ENCODE measurements at places on chromosomes 1 and 21.

- DNase-seq: no peak
Observed at GRCh38 chr1:168498956-168499687, 44.7 kb downstream of the XCL2 start.

DNA sequence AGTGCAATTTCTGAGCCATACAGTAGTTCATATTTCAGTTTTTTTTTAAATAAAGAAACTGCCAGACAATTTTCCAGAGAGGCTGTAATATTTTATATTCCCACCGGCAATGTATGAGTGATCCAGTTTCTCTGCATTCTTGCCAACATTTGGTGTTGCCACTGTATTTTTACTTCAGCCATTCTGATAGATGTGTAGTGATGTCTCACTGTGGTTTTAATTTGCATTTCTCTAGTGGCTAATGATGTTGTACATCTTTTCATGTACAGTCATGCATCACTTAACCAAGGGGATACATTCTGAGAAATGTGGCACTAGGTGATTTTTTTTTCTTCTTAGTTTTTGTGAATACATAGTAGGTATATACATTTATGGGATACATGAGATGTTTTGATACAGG lies 99.6 kb downstream of the CENPF start:
- DNase-seq: no peak

- DNase-seq: no peak
Observed at GRCh38 chr1:12165342-12165741, 1.4 kb upstream of the TNFRSF1B start.

DNA sequence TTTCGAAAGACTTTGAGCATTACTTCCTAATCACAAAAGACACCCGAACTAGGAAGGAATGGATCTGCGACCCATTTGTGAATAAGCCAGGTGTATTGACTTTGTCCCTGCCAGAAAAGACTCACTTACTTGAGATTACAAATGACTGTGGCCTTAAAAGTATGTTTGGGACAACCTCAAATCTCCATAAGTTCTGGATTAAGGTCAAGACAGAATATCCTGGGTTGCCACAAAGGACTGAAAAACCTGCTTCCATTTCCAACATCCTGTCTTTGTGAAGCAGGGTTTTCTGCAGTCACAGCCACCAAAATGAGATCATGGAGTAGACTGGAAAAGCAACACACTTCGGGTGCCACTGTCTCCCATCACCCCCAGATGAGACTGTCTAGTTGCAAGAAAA lies 537.4 kb upstream of the ZRANB2 start:
- no peak for DNase-seq

- DNase-seq: no peak
Observed at GRCh38 chr1:41790351-41790750, 128.4 kb downstream of the HIVEP3 start.

GRCh38 chr1:225156254-225156653 lies 226.8 kb downstream of the DNAH14 start:
- DNase-seq: no peak

GRCh38 chr21:27649323-27649722 lies 682.4 kb upstream of the ADAMTS5 start:
- DNase-seq: no peak

DNA sequence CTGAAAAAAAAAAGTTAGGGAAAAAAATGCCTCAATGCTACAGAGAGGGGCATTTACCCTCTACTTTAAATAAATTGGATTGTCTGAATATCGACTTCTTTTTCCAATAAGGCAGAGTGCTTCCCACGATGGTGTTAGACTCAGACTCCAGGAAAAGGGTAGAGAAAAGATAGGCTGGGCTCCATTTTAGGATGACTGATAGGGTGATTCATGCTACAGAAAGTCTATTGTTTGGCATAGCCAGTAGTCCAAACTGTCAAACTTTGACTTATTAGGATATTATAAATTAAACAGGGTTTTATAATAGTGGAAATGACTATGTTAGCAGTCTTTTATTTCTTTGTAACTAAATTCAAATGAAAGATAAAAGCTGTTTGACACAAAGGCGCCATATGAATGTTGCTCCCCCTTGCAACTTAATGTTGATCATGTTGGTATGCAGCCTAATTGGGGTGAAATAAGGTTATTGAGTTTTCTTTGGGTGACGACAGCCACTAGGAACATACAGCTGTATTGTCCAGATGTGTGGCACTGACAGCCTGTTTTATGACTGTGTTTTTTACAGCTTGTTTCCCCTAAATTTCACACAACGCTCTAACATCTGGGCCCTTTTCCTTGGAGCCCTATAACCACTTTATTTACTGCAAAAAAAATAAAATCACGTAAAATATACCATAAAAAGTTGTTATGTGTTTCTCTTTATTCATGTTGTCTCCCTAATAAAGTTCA lies 69.3 kb downstream of the SPAG17 start:
- DNase-seq: no peak

- DNase-seq: no peak
Observed at GRCh38 chr1:235027862-235028250, 100.8 kb downstream of the TOMM20 start.

- DNase-seq: no peak
Observed at GRCh38 chr1:64790832-64791487, 46.1 kb downstream of the RAVER2 start.

GRCh38 chr1:2339206-2340085 lies 51.9 kb downstream of the MORN1 start:
- DNase-seq: no peak
